ENCODE measurements at places on chromosomes 13 and 19.

DNA sequence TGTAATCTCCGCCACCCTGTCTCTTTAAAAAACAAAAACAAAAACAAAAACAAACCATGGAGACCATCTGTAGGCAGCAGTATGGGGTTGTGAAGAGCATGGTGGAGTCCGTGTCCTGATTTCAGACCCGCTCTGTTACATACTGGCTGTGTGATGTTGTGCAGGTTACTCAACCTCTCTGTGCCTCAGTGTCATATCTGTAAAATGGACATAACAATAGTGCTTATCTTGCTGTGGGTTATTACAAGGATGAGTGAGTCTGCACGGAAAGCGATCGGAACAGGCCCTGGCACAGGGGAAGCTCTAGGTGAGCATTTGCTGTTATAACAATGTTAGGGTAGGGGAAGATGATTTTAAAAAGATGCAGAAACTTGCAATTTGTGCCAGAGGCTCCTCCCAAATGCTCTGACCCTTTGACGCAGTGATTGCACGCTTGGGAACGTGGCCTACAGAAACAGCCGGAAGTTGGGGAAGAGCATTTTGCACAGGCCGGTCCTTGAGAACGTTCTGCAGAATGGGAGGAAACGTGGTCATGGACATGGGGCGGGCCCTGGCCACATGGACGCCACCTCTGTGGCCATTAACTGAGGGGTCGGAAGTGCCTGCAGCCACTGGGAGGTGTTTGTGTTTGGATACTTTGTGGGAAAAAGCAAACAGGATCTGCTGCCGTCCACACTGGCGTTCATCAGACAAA, 15.7 kb upstream of the SELENOW start:
- DNase-seq, result no peak

DNA sequence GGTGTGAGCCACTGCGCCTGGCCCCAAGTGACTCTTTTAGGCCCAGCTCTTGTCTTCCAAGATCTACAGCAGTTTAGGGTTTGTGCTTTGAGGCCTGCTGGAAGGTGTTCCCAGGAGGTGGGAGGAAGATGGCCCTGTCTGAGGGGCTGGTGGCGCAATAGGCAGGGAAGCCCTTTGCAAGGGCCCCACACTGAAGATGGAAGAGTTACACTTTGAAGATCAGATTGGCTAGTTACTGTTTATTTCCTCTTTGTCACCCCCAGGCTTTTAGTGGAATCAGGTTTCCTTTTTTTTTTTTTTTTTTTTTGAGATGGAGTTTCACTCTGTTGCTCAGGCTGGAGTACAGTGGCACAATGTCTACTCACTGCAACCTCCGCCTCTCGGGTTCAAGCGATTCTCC, 1.9 kb upstream of the RABAC1 start:
- DNase-seq, result no peak

- DNase-seq, result peak; percentile 84
Observed at GRCh38 chr19:18340190-18340989, at the start of gene PGPEP1. Gene PGPEP1 (plus strand): TSS chr19:18340598. CDS start chr19:18340682, 84 bp downstream.

GRCh38 chr13:106373304-106373988, 162.0 kb downstream of the EFNB2 start:
- DNase-seq, result no peak

- no peak for DNase-seq
Observed at GRCh38 chr19:47275791-47276461, 1.2 kb downstream of the INAFM1 start.

GRCh38 chr13:106850973-106851650, 283.2 kb upstream of the ARGLU1 start:
- DNase-seq, result no peak

DNA sequence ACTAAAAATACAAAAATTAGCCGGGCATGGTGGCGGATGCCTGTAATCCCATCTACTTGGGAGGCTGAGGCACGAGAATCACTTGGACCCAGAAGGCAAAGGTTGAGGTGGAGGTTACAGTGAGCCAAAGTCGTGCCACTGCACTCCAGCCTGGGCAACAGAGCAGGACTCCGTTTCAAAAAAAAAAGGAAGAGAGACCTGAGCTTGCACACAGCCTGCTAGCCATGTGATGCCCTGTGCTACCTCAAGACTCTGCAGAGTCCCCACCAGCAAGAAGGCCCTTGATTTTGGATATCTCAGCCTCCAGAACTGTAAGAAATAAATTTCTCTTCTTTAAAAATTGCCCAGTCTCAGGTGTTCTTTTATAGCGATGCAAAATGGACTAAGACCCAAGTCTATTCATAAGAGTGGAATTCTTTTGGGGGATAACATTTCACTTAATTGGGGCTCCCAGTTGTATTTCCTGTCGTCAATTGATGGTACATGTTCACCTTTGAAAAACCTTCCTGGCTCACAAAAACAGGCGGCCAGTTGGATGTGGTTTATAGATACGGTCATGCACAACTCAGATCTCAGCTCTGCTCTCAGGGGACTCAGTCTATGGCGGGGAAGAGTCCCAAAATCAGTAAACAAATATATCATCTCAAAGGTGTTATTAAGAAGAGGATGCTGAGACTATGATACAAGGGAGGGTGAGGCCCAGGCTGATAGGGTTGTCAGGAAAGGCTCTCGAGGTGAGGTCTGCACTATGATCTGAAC, 2.4 kb upstream of the CHERP start:
- DNase-seq, result no peak

DNA sequence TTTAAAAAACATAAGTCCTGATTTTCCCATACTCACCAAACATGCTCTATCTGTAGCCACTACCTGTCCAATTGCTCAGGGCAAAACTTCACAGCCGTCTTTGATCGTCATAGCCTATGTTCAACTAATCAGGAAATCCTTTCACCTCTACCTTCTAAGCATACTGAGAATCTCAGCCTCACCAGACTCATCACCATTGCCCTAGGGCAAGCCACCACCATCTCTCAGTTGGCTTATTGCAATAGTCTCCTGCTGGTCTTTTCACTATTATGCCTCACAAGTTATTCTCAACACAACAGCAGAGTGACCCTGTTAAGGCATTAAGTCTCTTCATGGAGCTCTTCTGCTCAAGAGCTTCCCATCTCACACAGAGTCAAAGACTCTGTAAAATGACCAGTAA, 260.4 kb upstream of the MAB21L1 start:
- DNase-seq, result no peak

GRCh38 chr13:113742000-113742441, 17.0 kb upstream of the TMEM255B start:
- DNase-seq, result no peak

DNA sequence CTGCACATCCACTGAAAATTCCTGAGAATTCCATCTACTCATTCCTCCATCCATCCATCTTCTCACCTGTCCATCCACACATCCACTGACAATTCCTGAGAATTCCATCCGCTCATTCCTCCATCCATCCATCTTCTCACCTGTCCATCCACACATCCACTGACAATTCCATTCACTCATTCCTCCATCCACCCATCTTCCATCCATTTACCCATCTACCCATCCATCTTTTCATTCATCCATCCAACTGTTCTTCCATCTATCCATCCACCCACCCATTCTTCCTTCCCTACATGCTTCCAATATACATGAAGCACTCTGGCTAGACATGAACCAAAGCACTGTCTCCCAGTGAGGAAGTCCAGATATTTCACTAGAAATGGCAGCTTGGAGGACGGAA, 15.6 kb downstream of the TRPM4 start:
- DNase-seq, result no peak

GRCh38 chr19:7823686-7824301, 6.2 kb upstream of the EVI5L start:
- no peak for DNase-seq

GRCh38 chr19:15466851-15467733, 2.7 kb upstream of the RASAL3 start:
- DNase-seq, result peak; percentile 58

DNA sequence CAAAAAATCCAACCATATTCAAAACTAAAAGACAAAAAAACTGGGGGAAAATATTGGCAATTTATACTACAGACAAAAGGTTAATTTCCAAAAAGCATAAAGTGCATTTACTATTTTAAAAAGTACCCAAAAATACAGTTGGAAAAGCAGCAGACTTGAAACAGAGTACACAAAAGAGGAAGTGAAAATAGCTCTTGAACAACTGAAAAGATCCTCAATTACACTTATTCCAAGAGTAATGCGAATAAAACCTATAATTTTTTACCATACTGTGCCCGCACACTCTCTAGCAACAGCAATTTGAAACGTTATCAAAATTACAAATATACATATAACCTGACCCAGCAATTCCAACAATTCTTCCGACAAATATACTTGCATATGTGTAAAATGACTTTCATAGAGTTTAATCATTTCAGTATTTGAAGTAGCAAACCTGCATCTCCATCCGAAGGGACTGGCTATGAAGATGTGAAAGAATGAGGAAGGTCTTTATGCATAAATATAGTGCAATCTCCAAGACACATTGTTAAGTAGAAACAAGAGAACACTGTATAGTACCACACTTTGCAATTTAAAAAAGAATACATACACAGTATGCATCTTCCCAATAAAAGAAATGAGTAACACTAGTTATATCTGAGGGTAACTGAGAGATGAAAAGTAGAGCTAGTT, 25.4 kb downstream of the ALG5 start:
- no peak for DNase-seq

GRCh38 chr13:23617551-23618024, 47.4 kb downstream of the TNFRSF19 start:
- no peak for DNase-seq

DNA sequence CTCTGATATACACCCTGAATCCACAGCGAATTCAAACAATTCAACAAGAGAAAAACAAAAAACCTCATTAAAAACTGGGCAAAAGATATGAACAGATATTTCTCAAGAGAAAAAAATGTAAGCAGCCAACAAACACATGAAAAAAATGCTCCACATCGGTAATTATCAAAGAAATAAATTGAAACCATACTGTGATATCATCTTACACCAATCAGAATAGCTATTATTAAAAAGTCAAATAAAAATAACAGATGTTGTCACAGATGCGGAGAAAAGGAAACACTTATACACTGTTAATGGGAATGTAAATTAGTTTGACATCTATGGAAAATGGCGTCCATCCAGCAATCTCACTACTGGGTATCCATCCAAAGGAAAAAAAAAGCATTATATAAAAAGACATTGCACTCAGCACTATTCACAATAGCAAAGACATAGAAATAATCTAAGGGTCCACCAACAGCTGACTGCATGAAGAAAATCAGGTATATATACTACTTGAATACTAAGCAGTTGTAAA, 1495.0 kb upstream of the PCDH20 start:
- DNase-seq, result no peak

- no peak for DNase-seq
Observed at GRCh38 chr13:19993024-19993423, 34.5 kb downstream of the ZMYM2 start.

- DNase-seq, result peak; percentile 58
Observed at GRCh38 chr19:44694184-44694579, 4.8 kb upstream of the CEACAM16 start.

DNA sequence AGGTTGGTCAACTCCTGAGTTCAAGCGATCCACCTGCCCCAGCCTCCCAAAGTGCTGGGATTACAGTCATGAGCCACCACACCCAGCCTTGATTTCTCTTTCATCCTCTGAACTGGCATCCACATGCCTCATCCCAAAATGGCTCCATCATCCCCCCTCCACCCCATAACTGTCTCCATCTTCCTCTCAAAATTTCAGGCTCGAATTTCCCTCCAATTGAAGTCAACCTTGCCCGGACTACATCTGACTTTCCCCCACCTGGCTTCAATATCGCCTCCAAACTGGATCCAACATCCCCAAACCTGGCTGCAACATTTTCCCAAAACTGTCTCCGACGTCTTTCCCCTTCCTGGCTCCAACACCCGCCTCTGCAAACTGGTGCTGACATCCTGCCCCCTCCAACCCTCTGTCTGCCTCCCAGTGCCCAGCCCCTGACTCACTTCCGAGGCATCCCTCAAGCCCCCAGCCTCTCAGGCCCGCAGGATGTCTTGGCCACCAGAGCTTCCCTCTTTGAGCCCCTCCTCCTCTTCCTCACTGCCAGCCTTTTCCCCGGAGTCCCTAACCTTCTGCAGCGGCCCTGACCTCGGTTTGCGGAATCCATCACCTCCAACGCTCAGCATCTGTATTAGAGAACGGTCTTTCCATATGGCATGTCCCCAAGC, 943 bp downstream of the EXOC3L2 start:
- no peak for DNase-seq

DNA sequence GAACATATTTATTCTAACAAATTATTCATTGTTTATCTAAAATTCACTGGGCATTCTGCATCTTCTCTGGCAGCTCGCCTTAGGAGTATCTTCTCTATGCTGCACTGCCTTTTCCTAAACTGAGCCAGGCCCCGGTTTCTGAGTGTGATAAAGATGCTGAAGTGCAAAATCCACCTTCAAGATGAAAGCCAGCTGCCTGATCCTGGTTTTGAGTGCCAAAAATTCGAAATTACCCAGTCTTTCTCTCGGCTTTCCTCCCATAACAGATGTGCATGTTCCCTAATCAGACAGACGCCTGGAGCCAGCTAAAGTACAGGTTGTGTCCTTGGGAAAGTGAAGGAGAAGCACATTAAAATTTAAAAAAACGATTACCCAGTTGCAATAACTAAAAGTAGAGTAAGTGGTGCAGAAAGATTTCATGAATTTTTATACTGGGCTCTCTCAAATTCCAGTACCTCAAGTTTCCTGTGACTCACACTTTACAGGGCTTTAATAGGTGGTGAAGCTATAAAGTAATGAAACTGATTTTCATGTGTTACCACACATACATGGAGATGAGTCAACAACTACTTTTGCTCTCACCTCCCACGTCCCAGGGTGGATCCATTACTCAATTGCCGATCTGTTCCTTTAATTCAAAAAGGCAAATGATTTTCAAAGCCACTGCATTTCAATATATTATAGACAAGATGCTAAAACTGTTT, 65.0 kb upstream of the GTF2F2 start:
- peak; percentile 71 for DNase-seq

GRCh38 chr13:83794583-83794982, 87.7 kb downstream of the SLITRK1 start:
- no peak for DNase-seq

DNA sequence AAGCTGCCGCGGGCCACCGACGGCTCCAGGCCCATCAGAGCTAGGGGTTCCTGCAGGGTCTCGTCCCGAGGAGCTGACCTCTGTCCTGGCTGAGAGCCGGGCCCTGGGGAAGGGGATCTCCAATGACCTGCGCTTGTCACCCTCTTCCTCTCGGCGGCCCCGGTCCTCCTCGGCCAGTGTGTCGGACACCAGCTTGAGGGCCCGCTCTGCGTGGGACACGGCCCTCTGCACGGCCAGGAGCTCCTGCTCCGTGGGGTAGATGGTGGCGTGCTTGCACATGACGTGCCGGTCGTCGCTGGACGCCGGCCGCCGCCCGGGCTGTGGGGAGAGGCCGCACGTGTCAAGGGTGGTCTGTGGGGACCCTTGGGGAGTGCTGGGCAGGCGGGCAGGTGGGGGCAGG, 32.7 kb upstream of the MATK start:
- DNase-seq, result no peak

- no peak for DNase-seq
Observed at GRCh38 chr13:38543561-38543960, 143.3 kb upstream of the FREM2 start.

Measured in activated T-cell treated with anti-CD3 and anti-CD28 coated beads, Interleukin-2, amount 50 U/mL, for 48 hours (primary cell).